ENCODE measurements at places on chromosomes 5 and 9.

DNA sequence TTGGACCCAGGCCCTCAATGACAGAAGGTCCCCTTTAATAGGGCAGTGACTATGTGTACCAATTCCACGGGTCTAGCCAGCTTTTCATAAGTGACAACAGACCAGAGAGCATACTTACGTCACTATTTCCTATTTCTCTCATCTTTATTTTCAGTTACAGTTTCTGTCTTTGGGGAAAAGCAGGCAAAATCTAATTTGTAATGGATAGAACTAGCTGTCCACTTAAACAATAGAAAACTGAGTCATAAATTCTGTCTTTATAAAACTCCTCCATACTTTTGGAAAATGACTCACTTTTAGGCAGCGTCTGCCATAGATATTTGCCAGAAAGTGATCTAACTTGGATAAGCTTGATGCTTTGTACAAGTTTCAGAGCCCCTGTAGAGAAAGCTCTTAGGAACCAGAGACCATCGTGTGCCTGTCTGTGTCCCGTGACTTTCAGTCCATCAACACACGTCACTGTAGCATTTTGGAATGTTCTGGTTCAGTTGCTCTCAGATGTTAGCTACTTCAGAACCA, 101.9 kb downstream of the F2RL2 start:
- no peaks in the 10 kb centered on the region for H3K36me3 ChIP-seq
- no peak for DNase-seq
- H3K4me1 ChIP-seq = no peaks in the 10 kb centered on the region
- no peaks in the 10 kb centered on the region for H3K27me3 ChIP-seq

DNA sequence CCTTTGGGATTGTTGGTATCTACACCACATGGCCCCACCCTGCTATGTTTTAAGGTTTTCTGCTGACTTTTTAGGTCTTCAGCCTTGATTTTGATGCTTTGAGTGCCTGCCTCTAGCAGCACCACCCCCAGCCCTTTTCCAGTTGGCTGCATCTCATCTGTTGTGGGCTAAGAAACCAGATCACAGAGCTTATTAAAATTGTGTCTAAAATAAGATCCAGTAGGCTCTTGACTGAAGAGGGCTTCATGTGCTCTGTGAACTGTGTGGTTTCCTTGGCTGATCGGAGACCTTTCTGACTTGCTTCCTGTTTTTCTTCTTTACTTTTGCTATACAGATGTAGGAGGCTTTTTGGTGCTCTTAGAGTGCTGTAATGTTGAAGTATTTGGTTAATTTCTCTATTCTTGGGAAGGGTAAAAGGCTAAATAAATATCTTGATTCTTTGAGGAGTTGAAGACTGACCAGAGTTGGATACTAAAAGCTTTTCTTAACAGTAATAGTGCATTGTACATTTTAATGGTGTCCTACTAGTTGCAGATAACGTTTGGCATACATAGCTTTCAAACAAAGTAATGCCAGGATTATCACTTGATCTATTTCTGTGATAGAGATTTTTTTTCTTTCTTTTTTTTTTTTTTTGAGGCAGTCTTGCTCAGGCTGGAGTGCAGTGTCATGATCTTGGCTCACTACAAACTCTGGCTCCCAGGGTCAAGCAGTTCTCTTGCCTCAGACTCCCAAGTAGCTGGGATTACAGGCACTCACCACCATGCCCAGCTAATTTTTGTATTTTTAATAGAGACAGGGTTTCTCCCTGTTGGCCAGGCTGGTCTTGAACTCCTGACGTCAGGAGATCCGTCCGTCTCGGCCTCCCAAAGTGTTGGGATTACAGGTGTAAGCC, 4.5 kb downstream of the UBE2D2 start:
- DNase-seq = no peak
- H3K36me3 ChIP-seq = no peaks in the 10 kb centered on the region
- H3K4me3 ChIP-seq = no peak overlapping the region

DNA sequence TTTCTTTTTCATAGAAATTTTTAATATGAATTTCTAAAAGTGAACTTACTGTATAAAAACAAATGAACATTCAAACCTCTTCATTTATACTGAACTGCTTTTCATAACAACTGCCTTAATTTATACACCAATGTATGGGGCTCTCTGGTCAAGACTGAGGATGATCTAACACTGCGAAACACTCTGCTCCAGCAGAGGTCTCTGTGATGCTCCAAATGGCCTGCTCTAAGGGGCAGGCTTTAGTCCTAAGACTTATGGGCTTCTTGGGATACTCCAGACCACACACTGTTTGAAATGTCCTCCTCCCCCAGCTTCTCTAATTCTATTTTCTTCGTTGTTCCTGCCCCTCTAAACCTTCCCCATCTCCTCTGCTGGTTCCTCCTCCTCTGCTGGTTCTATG, 58.5 kb downstream of the LIFR start:
- no peak for DNase-seq
- no peaks in the 10 kb centered on the region for H3K4me1 ChIP-seq
- no peaks in the 10 kb centered on the region for H3K27me3 ChIP-seq

DNA sequence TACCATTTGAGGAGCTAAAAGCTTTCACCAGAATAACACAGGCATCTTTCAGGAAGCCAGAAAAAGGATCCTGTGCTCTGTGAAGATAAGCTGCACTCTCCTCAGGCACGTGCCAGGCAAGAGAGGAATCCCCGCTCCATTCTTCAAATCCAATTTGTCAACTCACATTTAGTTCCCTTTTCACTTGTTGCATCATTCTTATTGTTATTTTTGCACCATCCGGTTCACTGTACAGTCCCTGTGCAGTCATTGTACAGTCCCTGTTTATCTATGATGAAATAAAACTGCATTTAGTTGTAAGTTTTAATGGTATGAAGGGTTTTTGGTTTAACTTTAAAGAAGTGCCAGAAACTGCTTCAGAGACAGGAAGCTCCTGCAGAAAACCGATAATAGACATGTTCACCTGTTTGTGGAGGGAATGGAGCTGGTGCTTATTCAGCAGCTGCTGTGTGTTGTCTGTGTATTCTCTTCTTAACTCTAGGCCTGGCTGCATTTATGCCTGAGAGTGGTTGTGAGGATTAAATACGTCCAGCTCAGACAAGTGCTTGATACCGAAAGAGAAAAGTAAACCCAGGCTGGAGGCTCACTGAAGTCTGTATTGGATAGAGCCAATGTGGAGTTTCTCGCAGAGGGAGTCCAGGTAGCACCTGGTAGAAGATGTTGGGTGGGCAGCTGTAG, 22.4 kb downstream of the IFNW1 start:
- DNase-seq = no peak
- no peaks in the 10 kb centered on the region for H3K27me3 ChIP-seq
- no peak overlapping the region for H3K4me3 ChIP-seq
- no peaks in the 10 kb centered on the region for H3K4me1 ChIP-seq
- H3K36me3 ChIP-seq = no peaks in the 10 kb centered on the region

DNA sequence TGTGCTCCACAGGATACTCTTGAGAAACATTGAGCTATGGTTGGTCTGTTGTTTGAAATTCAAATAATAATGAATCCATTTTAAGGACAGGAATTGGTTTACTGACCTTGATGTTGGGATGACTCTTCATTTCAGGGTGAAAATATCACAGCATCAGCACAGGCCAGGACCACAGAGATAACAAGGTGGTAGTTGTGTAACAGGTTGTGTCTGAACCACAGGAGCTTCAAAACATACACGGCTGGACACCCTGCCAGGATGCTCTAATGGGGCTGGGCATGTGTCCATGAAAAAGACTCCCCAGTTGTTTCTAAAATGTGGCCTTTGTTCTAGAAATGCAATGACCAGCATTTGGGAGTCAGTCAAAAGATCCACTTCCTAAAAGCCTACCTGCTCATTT, 69.8 kb downstream of the ACO1 start:
- no peaks in the 10 kb centered on the region for H3K27me3 ChIP-seq
- H3K36me3 ChIP-seq = peaks cover 56% of the 10 kb centered on the region
- H3K4me3 ChIP-seq = no peak overlapping the region
